ENCODE measurements at places on chromosomes 1 and 21. TPM values are rescaled to one million over a fixed set of nuclear protein-coding genes. Genes with fewer than 3 reads are reported as not detected.

DNA sequence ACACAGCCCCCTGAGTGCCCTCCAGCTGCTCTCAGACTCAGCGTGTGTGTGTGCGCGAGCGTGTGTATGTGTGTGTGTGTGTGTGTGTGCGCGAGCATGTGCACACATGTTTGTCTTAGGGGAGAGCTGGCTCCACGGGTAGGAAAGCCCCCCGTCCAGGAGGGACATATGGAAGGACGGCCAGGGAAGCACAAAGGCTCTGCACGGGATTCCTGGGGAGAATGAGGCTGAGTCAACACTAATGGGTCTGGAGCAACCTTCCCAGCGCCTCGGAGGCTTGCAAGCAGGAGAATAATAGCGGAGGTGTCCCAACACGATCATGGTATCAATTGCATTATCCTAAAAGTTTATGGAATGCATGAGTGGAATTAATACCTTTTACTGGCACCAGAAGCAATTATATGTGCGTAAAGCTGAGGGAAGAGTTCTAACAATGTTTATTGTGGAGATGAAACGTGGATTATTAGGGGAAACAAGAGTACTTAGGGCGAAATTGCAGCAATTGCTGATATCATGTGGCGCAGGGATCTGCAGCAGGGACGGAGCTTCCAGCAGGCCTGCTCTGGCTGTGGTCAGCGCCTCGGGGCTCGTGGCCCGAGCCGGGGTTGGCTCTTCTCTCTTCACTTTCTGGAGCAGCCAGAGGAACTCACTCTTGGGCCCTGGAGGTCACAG lies 40.3 kb upstream of the CCDC27 start:
- DNase-seq, result no peak

DNA sequence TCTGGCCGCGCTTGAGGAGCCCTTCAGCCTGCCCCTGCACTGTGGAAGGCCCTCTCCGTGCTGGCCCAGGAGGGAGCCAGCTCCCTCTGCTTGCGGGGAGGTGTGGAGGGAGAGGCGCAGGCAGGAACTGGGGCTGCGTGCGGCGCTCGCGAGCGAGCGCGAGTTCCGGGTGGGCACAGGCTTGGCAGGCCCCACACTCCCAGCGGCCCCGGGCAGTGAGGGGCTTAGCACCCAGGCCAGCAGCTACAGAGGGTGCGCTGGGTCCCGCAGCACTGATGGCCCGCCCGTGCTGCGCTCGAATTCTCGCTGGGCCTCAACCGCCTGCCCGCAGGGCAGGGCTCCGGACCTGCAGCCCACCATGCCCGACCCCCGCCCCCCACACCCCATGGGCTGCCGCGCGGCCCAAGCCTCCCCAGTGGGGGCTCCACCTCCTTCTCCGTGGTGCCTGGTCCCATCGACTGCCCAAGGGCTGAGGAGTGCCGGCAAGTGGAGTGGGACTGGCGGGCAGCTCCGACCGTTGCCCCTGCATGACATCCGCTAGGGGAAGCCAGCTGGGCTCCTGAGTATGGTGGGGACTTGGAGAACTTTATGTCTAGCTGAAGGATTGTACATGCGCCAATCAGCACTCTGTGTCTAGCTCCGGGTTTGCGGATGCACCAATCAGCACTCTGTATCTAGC lies 46.0 kb downstream of the COL24A1 start:
- DNase-seq, result no peak

DNA sequence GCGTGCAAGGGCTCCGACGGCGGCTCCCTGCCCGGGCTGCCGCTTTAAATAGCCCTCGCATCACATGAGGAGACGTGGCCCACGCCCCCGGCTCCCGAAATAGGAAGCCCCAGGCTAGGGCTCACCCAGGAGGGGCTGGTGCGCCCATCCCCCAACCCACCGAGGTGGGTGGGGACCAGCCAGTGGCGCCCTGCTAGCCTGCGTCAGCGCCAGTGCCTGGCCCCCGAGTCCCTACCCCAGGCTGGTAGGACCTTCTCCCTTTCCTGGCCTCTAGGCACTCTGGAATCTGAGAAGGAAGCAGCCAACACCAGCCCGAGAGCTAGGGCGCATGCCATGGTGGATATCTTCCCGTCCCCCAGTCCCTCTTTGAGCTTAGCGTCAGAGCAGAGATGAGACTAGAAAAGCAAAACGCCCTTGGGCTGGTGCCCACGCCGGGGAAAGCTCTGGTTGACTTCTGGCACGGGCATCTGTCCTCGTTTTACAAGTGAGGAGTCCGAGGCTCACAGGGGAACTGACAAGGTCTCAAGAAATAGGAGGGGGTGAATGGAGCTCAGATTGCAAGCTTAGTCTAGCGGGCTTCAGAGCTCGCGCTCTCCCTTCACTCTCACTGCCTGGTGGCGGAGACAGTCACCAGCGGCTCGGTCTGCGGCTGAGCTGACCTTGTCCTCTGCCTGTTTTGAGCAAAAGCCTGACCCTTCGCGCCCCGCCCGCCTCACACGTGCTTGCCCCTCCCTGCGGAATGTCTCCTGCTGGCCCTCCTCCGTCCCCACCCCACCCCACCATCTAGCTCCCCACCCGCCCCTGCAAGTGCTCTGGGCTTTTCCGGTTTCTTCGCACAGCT lies at the start of gene FABP3:
TSS of gene FABP3 (minus strand) at position 21 of the 841 bp plus-strand sequence. CDS start 62 bp downstream, outside the sequence.
- DNase-seq, result no peak

SH3BGR gene
- total RNA-seq, result 0.73 TPM

CDC20 gene
- 82.9 TPM for total RNA-seq

SLAMF9 gene
- not detected for total RNA-seq
